ENCODE measurements at places on chromosomes 7 and 10.
A peak's percentile ranks its signal among the peaks of the same experiment; 100 is the strongest.

DNA sequence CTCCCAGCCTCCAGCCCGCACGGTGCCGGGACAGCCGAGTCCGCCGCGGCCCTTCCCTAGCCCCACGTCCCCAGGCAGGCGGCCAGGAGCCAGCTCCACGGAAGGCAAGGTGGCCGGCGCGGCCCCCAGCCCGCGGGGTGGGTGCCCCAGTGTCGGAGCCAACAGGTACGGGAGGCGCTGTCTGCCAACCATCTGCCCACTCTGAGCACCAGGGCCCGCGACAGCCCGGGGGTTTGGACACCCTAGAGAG lies 75.8 kb downstream of the CALN1 start:
- H3K36me3 ChIP-seq, result no peaks in the 10 kb centered on the region
- no peak overlapping the region for H3K4me3 ChIP-seq
- no peak for DNase-seq
- H3K27me3 ChIP-seq, result peaks cover 45% of the 10 kb centered on the region

- H3K27ac ChIP-seq, result no peak overlapping the region
- H3K27me3 ChIP-seq, result no peaks in the 10 kb centered on the region
- no peak overlapping the region for H3K4me3 ChIP-seq
Observed at GRCh38 chr10:19845503-19846368, 29.5 kb downstream of the PLXDC2 start.

DNA sequence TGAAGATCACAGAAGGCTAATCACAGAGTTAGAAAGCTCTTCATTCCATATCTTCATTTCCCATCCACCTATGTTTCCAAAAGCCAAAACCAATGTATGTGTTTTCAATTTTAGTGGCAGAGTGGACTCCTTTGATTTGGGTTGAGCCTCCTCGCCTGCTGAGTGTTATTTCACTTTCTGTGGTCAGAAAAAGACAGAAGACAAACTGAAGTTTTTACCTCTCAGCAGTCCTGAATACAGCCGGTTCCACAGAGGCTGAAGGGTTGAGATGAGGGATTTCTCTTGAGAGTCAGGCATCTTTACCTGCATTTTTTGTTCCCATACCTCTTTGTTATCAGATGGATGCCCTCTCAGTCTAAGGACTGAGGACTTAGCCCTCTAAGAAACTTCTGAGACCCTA lies 659.6 kb downstream of the CCSER2 start:
- no peak for DNase-seq
- no peaks in the 10 kb centered on the region for H3K36me3 ChIP-seq
- H3K27me3 ChIP-seq, result no peaks in the 10 kb centered on the region
- no peaks in the 10 kb centered on the region for H3K4me1 ChIP-seq

GRCh38 chr10:33900596-33900995 lies 566.1 kb upstream of the NRP1 start:
- no peaks in the 10 kb centered on the region for H3K27me3 ChIP-seq
- peak overlapping the region; percentile 73 for H3K27ac ChIP-seq
- peaks cover 46% of the 10 kb centered on the region for H3K4me1 ChIP-seq
- H3K4me3 ChIP-seq, result no peak overlapping the region
- H3K36me3 ChIP-seq, result no peaks in the 10 kb centered on the region

- no peak for DNase-seq
- no peaks in the 10 kb centered on the region for H3K36me3 ChIP-seq
- no peaks in the 10 kb centered on the region for H3K4me1 ChIP-seq
- H3K27ac ChIP-seq, result peak overlapping the region; percentile 8
Observed at GRCh38 chr7:98107313-98107721, 655 bp downstream of the LMTK2 start.

DNA sequence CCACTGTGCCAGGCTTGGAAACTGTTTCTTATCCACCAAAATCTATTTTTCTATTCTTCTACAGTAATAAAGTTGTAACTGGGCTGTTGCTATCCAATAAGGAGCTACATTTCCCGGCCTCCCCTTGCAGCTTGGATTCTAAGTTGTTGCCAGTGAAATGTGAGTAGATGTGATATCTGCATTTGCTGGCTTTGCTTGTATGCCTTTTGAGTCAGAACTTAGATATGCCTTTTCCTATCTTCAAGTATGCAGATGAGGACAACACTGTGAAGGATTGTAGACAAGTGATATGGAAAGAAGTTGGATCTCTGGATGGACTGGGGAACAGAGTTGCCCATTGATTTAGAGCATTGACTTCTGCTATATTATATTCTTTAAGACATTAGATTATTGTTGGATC lies 236.9 kb downstream of the REEP3 start:
- no peak overlapping the region for H3K27ac ChIP-seq
- H3K27me3 ChIP-seq, result no peaks in the 10 kb centered on the region
- DNase-seq, result no peak
- H3K36me3 ChIP-seq, result no peaks in the 10 kb centered on the region
- H3K4me3 ChIP-seq, result no peak overlapping the region

- no peak for DNase-seq
- peak overlapping the region; percentile 75 for H3K27ac ChIP-seq
- no peaks in the 10 kb centered on the region for H3K27me3 ChIP-seq
- no peaks in the 10 kb centered on the region for H3K36me3 ChIP-seq
- peaks cover 14% of the 10 kb centered on the region for H3K4me1 ChIP-seq
Observed at GRCh38 chr10:89515031-89515841, 20.2 kb downstream of the SLC16A12 start.

DNA sequence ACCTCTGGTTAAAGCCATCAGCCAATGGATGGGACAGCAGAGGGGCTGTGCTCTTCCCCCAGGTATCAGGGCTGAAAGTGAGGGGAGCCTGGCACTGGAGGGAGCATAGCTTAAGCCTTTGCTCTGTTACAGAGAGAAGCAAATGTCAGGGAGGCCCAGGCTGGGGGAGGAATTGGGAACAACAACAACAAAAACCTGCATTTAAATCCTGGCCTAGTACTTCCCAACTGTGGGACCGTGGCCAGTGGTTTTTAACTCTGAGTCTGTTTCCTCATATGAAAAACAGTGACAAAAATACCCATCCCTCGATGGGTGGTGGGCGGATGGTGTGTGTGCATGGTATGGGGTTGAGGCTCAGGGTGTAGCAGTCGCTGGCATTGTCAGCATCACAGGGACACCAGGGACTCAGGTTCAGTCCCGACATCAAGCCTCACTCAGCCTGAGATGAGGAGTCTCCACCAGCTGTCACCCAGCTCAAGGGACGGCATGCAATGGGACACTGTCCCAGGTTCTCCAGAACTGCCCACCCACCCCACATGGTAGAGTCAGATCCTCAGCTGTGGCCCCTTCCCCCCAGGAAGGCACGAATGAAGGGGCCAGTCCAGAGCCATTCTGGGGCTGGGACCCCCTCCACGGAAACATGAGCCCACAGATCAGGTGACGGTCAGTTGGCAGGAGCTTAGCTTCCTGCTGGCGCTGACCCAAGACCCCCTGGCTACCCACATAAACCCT lies 74.5 kb downstream of the AFAP1L2 start:
- H3K36me3 ChIP-seq, result no peaks in the 10 kb centered on the region
- H3K27ac ChIP-seq, result no peak overlapping the region

GRCh38 chr10:15558136-15558535 lies 161.6 kb downstream of the ITGA8 start:
- H3K4me3 ChIP-seq, result no peak overlapping the region
- no peaks in the 10 kb centered on the region for H3K27me3 ChIP-seq
- no peaks in the 10 kb centered on the region for H3K36me3 ChIP-seq
- no peak for DNase-seq

- no peaks in the 10 kb centered on the region for H3K36me3 ChIP-seq
- no peak overlapping the region for H3K27ac ChIP-seq
- H3K4me1 ChIP-seq, result no peaks in the 10 kb centered on the region
- H3K4me3 ChIP-seq, result no peak overlapping the region
- no peaks in the 10 kb centered on the region for H3K27me3 ChIP-seq
- no peak for DNase-seq
Observed at GRCh38 chr7:3162289-3162688, 118.6 kb upstream of the CARD11 start.

DNA sequence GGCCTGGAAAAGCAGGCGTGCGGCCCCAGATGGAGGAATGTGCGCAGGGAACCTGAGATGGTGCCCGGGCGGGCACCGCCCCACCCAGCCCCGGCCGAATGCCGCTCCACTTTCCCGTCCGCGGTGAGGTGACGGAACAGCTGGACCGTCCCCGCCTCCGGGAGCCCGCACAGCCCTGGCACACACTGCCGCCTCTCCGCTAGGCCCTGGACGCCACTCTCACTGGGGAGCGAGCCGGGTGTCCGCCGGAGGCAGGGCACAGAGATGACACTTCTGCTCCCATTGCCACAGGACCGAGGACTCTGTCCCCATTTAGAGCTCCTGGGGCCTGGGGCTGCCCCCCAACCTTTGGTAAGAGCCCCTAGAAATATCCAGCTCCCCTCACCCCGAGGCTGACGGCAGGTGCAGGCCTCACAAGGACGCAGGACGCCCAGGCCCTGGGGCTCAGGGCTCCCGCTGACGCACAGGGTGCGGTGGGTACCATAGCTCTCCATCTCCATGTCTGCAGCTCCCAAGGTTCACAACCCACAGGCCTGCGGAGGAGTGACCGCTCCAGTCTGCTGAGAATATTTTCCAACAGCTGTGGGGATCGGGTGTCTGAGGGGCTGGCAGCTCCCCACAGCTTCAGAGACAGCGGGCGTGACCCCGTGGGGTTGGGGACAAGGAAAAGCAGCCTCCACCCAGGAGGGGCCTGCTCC lies 52.2 kb upstream of the PDGFA start:
- no peak for DNase-seq
- no peak overlapping the region for H3K27ac ChIP-seq
- H3K4me3 ChIP-seq, result no peak overlapping the region
- no peaks in the 10 kb centered on the region for H3K36me3 ChIP-seq

DNA sequence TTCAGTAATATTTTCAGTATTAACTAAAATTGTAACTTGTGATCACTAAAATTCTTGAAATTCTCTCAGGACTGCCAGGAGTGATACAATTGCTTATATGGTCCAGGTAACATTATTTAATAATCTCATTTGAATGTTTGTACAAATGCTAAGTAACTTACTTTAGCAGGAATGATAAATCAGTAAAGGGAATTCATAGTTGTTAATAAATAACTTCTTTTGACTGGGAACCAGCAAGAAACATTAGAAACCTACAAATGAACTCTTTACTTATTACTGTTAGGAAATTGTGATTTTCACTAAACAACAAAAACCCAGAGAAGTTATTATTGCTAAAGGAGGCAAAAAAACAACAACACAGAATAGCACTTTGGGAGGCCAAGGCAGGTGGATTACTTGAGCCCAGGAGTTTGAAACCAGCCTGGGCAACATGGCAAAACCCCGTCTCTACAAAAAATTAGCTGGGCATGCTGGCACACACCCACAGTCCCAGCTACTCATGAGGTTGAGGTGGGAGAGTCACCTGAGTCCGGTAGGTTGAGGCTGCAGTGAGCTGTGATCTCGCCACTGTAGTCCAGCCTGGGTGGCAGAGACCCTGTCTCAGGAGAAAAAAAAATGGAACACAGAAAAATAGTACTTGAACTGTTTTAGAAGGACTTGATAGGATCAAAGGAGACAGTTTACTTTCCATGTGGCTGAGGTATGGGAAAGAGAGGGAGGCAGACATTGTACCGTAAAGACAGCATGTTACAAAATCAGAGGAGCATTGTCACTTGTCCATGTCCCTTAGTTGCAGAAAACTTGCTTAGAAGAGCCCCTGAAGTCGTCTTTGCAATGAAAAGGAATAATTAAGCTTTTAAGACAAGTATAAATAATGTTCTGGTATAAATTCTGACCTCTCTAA lies 53.1 kb downstream of the SHOC2 start:
- no peaks in the 10 kb centered on the region for H3K4me1 ChIP-seq
- peaks cover 4% of the 10 kb centered on the region for H3K36me3 ChIP-seq
- H3K27me3 ChIP-seq, result no peaks in the 10 kb centered on the region
- no peak overlapping the region for H3K4me3 ChIP-seq
- DNase-seq, result no peak

GRCh38 chr10:31702954-31703353 lies 225.7 kb downstream of the ARHGAP12 start:
- H3K27me3 ChIP-seq, result no peaks in the 10 kb centered on the region
- H3K4me3 ChIP-seq, result no peak overlapping the region
- no peak overlapping the region for H3K27ac ChIP-seq
- no peak for DNase-seq
- H3K4me1 ChIP-seq, result peaks cover 12% of the 10 kb centered on the region
